HuH-7.5 (cell line): ENCODE measurements at places on chromosomes 16 and 17.

- no peak for DNase-seq
Measured at GRCh38 chr16:49563666-49564065, 190.1 kb downstream of the C16orf78 start.

DNA sequence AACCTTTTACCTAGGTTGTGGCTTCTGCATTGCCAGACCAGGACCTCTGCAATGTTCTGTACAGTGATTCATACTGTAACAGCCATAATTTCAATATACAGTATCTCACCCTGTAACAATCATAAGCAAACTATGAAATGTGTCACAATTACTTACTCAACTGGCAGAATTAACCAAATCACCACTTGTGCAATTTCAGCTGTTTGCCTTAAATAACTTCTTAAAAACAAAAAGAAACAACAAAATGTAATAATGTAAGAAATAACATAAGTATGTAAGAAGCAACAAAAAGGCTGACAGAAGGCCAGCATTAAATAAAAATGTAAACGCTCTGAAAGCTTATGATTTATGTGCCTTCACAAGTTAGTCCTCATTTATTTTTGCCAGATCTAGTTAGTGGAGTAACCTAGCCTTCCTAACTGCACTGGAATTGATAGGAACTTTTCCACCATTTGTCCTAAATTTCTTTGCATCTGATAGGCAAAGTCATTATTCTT is 96.9 kb downstream of the SKAP1 start:
- DNase-seq, result no peak

- DNase-seq, result no peak
Measured at GRCh38 chr17:59093145-59093701, 13.5 kb downstream of the TRIM37 start.

DNA sequence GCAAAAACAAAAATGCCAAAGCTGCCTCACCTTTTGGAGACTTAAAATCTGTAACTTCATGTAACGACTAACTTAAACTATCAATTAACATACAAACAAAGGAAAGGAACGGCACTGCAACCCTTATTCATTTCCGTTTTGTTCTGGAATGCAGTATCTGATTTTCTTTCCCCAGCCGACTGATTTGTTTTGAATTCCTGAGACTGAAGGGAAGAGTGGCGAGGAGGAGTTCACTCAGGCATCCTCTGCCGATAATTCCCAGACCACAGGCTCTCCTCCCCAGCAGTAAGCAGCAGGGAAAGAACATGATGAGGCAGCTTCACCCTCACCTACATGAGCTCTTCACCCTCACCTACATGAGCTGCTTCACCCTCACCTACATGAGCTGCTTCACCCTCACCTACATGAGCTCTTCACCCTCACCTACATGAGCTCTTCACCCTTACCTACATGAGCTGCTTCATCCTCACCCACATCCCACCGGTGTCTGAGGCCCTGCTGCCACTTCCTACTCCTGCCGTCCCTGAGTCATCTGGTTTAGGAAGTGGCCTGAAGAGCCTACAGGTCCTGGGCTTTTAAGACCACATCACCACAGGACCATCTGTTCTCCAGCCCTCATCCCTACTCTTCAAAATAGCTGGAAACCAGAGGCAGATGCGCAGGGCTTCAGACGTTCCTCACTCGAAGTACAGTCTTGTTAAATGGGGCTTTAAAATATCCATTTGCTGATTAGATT is 168.0 kb upstream of the RPH3AL start:
- no peak for DNase-seq
